HL-60 (cell line): ENCODE measurements at places on chromosomes 7 and 10.

DNA sequence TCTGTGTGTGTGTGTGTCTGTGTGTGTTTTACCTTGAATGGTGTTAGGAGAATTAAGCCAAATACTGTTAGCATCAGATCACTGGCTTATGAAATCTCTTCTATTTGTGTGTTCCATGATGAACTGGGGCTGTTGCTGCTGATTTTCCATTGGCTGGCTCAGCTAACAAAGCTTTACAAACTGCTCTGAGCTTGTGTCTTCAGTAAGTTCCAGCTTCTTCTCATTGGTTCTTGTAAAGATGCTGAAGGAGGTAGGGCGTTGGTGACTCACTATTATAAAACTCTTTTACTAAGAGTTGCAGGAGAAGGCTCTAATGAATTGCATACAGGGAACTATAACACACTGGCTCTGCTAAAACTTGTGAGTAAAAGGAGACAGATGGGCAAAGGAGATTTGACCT lies 136.4 kb upstream of the PRKCQ start:
- DNase-seq: no peak

DNA sequence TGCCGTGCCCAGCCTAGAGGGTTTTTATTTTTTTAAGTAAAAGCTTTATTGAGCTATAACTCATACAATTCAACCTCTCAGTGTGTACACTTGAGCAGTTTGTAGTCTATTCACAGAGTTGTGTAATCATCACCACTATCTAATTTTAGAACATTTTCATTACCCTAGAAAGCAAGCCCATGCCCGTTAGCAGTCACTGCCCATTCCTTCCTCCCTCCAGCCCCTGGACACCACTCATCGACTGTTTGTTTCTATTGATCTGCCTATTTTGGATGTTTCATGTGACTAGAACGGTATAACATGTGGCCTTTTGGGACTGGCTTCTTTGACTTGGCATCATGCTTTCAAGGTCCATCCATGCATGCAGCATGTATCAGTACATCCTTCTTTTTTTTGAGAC lies 25.7 kb upstream of the SEC61A2 start:
- no peak for DNase-seq

DNA sequence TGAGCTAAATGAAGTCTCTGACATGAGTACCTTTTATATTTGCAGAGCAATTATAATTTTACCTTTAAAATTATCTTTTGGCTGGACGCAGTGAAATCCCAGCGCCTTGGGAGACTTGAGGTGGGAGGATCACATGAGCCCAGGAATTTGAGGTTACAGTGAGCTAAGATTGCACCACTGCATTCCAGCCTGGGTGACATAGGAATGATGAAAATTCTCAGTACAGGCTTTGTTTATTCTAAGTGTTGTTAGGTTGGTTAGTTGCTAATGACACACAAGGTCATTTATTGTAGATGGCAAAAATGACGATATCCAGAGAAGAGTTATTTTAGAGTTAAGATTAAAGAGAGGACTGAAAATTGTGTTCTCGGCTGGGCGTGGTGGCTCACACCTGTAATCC lies 87.6 kb downstream of the XRCC2 start:
- no peak for DNase-seq

- no peak for DNase-seq
Observed at GRCh38 chr10:44244745-44245600, 139.9 kb downstream of the CXCL12 start.
